ENCODE measurements at places on chromosomes 13 and 19.

DNA sequence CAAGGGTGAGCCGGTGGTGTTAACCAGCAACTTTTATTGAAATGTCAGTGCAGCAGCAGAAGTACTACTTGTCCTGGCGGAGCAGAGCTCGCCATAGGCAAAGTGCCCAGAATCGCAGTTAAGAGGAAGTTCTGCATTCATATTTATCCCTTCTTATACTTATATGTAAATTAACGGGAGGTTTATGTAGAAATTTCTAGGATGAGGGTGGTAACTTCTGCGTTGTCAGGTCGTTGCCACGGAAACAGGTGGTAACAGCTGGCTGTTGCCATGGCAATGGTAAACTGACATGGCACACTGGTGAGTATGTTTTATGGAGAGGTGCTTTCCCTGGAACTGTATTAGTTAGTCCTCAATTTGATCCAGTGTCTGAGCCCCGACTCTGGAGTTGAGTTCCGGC is 2494.9 kb upstream of the PCDH20 start:
- DNase-seq: no peak

- no peak for DNase-seq
Measured at GRCh38 chr19:39641773-39642172, 13.9 kb upstream of the LGALS16 start.

DNA sequence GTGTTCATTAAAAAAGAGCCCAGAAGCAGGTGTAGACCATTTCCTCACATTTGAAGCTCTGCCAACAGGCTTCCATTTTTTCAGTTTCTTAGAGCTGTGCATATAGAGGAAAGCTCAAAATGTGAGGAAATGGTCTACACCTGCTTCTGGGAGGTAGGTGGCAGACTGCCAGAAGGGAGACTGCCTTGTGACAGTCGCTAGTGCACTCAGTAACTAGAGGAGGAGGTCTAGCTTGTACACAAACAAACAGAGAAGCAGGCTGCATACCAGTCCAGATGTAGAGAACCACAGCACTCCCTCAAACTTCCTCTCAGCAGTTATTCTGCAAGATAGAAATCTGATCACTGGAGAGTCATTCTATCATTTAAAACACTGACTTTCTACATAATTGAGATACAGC is 800.2 kb downstream of the EFNB2 start:
- DNase-seq: no peak

GRCh38 chr19:31297991-31298390 is 51.2 kb downstream of the TSHZ3 start:
- DNase-seq: no peak

- no peak for DNase-seq
Measured at GRCh38 chr19:2270157-2270422, 11.9 kb downstream of the PEAK3 start.

- DNase-seq: no peak
Measured at GRCh38 chr19:41371541-41371940, 4.8 kb upstream of the TMEM91 start.
